ENCODE measurements at places on chromosomes 2 and 18.

DNA sequence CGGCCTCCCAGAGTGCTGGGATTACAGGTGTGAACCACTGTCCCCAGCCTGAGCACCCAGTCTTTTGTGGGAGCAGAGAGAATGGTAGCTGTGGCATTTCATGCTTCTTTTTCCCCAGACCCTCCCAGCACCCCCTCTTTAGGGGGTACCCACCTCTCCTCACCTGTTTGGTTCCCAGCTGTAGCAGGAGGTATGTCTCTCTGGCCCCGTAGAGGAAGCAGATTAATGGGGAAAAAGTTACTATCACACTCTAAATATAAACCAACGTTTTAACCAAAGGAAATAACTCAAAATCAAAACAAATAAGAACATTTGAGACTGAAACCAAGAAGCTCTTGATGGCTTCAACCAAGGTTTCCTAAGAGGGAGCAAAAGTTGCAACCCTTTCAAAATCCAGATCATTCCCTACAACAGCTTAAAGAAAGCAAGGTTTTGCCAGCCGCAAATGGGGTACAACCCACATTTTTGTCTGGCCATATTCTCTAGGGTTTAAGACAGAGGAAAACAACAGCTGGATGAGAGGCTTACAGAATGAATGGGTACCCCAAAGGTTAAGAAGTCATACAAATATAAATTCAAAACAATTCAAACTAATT is 8.0 kb downstream of the RNF125 start:
- DNase-seq: no peak

DNA sequence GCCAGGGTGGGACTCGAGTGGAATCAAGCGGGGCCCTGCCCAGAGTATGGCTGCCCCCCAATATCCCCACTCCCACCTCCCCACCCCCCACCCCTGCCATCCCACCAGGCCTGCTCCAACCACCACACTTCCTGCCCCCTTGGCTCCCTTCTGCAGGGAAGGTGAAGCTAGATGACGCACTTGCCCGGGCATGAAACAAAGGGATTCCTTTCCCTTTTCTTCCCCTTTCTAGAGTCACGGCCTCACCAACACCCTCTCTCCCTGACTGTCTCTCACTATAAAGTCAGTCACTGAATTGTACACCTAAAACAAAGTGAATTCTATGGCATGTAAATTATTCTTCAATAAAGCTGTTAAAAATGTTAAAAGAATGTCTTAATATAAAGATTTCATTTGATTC is 16.0 kb downstream of the ZBTB7C start:
- DNase-seq: no peak

DNA sequence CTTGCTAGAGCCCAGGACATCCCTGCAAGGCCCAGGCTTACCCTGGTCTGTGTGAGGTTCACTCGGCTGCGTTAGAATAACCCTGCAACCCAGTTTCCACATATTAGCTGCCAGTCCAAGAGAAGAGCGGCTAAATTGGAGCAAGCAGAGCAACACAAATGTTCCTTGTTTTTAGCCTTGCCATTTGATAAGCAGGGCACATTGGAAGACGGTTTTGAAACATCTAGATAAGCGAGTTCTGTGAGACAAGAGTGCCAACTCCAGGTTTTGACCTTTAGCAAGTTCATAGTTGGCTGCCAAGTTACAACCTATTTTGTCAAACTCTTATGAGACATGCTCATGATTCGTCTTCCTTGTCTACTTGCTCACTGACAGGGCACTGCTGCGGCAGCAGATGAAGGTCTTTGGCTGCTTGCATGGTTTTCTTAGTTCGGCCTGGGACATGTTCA is 23.5 kb downstream of the DPP4 start:
- no peak for DNase-seq

GRCh38 chr2:207504513-207505170 is 25.1 kb upstream of the CREB1 start:
- DNase-seq: no peak

DNA sequence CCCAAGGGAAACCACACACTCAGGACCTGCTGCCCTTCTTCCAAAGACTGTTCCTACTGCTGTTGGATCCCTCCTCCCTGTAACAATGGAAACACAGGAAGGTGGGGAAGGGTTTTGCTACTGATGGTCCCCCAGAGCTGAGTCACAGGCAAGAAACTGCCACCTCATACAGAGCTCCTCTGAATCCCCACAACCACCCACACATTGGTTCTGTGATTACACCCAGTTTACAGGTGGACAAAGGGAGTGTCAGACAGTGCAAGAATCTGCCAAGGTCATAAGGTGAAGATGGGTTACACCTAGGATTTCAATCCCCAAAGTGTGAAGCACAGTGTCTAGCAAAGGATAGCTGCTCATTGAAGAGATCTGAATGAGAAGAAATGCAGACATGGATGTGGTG is 141.7 kb upstream of the LMAN1 start:
- DNase-seq: no peak

GRCh38 chr18:9417073-9417851 is 58.1 kb upstream of the RALBP1 start:
- DNase-seq: no peak

DNA sequence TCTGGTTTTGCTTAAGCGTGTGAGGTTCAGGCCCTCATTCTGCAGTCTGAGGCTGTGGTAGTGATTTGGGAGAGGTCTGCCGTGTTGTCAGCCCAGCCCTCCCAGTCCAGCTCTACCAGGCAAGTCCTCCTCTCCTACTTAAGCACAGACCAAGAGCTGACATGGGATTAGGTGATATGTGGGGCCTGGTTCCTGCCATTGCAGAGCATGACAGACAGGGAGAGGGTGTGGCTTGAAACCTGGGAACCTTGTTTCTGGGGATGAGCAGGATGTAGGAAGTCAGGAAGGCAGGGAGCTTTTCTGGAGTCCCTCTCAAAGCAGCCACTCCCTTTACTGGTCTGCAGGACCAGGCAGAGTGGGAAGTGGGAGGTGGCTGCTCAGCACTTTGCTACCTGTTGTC is 38.6 kb downstream of the PTPRM start:
- DNase-seq: no peak

GRCh38 chr2:8676921-8677645 is 4.8 kb upstream of the ID2 start:
- no peak for DNase-seq

DNA sequence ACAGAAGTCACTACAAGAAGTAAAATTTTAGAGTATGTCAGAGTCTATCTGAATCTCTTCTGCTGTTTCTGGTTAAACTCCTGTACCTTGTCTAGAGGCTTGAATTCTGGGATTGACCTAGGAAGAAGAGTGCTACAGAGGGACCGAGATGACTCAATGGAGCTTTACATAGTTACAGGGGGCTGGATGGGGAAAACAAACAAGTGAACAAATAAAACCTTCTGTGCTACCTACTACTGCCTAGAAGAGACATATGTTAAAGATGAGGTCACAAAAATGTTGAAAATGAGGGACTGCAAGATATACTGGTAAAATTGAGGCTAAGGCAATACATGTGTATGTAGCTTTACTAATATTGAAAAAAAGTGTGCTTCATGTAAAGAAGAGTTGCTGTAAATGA is 265.4 kb upstream of the TFPI start:
- DNase-seq: no peak

DNA sequence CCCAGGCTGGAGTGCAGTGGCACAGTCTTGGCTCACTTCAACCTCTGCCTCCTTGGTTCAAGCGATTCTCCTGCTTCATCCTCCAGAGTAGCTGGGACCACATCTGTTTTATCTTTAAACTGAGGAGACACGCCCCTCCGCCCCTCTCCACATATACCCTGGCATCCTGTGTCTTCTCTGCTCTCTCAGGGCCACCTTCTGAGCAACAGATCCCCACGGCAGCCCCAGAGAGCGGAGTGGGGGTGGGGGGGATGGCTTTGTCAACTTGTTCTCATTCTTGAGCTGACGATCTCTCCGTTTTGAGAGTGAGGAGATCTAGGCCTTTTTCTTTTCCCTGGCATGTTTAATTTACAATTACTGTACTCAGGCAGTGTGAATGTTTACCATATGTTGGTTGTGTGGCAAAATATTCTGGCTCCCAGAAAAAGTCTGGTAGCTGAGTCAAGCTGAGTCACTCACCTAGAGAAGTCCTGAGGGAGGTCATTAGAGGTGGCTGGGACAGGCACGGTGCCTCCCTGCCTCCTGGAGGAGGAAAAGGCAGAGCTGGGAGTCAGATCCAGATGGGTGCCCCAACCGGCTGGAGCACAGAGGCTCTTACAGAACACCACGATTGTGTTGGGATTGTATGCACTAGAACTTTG is 19.5 kb upstream of the ID2 start:
- DNase-seq: no peak

DNA sequence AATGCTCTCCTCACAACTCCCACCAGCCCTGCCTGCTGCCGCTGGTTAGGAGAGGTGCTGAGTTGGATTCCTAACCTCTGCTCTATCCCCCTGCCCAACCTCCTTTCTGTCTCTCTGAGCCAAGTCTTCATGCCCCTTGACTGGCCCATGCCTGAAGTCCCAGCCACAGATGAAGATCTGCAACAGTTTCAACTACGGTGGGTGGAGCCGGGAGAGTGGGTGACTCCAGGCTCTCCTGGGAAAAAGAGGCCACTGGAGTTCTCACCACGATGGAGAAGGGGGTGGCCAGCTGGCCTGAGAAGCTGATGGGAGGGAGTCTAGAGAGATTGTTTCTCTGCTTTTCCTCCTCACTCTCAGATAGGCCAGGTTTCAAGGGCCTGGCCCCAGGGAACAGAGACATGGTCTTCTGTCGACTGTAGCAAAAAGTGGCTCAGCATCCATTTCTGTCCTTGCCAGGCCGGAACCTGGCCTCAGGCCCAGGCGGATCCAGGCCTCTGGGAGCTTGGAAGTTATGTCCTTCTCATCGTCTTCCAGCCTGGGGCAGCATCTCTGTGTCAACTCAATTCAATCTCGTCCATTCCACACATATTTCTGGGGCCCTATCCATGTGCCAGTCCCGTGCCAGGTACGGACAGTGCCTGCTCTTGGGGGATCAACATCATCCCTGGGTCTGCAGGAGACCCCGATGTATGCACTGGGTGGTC is 75.3 kb downstream of the INHBB start:
- DNase-seq: no peak

- no peak for DNase-seq
Measured at GRCh38 chr2:230798769-230799399, 65.9 kb upstream of the ITM2C start.

GRCh38 chr18:41936471-41937134 is 18.4 kb upstream of the PIK3C3 start:
- DNase-seq: no peak

- DNase-seq: no peak
Measured at GRCh38 chr18:24546307-24546706, 85.9 kb downstream of the HRH4 start.

DNA sequence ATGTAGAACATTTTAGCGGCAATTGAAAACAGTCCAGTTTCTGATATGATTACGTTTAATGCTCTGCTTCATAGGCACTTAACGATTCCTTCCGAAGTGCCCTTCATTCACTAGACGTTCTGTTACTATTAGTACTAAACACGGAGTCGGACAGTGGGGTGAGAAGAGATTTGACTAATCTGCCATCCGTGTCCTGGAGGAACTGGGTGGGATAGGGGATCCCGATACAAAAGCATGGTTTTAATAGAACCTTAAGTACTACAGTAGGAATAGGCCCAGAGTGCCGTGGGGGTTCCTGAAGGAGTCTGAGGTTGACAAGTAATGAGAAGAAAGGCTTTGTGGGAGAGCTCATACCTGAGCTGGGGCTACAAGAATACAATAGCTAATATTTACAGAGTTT is 631 bp downstream of the MORN2 start:
- DNase-seq: no peak

GRCh38 chr2:152134488-152135280 is 35.8 kb upstream of the CACNB4 start:
- no peak for DNase-seq

GRCh38 chr18:54330768-54331548 is 26.7 kb downstream of the STARD6 start:
- no peak for DNase-seq

DNA sequence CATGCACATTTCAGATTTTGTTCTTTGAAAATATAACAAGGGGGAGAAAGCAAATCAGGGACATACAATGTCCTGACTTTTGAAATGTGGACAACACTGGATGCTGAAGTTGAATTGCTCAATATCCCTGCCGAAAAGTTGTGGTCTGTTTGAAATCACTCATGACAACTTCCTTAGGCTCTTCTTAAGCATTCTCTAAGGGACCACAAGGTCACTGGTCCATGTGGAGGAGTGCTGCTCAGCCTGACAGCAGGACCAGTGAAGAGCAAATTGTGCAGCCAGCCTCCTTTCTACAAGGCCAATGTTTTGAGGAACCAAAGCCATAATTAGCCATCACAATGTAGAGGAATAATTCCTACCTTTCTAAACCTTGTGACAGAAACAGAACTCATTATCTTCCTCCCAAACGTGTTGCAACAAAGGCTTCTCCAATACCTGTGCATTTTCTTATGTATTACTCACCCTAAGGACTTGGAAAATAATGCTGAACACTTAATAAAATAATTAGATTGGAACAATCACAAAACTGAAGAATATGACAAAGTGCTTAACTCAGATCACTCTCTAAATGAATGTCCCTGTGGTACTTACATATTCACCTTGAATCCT is 1477.6 kb upstream of the NXPH2 start:
- no peak for DNase-seq

GRCh38 chr2:71558300-71559051 is 105.1 kb downstream of the DYSF start:
- no peak for DNase-seq

- no peak for DNase-seq
Measured at GRCh38 chr2:237280229-237280628, 133.7 kb downstream of the COL6A3 start.

DNA sequence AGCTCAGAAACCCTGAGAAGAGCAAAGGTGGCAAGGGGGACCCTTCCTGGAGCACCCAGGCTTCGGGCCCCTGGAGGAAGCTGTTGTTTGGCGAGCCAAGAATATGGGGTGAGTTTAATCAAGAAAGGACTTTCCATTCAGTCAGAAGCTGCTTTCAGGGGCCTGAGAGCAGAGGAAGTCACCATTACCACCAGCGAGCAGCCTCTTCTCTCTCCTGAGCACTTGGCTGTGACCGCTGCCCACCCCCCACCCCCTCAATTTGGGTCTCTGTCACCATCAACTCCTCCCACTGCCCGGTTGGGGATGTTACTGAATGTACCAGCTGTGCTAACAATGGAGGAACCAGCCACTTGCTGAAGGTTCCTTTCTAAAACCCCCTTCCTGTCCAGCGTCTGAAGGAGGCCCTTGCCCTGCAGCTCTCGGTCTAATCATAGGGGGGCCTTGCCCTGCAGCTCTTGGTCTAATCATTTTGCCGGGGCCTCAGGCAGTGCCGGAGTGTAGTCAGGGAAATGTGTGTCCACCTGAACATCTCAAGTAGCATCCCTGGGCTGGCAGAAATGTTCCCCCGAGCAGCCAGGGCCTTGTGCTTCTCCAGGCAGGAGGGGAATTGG is 943 bp downstream of the INPP5D start:
- no peak for DNase-seq

GRCh38 chr2:182733572-182733971 is 17.5 kb downstream of the DNAJC10 start:
- no peak for DNase-seq
